ENCODE measurements at places on chromosomes 11 and 22.

DNA sequence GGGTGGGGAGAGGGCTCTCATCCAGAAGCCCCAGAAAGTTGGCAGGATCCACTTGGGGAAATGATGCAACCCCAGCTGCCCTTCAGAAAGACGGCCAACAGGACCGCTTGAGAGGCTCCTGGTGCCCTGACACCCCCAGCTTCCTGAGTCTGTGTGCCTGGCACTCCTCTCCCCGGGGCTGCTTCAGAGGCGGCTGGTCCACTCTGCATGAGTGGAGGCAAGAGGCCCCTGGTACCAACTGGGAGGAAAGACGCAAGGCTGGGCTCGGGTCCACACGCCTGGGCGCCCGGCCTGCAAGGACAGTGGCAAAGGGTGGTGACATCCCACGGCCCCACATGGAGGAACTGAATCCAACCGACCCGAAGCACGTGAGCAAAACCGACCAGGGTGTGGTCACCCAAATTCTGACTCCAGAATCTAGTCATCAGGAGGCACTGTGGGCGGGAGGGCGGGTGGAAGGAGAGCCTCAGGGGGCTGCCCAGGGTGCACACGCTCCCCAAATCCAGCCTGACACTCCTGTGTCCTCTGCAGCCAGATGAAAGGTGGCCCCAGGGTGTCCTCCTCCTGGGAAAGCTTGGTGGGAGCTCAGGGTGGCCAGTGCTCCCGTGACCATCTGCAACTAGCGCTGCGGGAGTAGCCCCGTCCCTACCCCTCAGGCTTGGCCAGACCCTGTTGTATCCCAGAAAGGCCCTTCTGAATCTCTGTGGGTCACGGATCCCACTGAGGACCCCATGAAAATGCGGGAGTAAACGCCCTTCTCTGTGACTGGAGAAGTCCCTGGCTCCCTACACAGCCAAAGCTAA lies 3.7 kb downstream of the RNH1 start:
- peak; percentile 95 for DNase-seq

GRCh38 chr11:97815667-97816066 lies 1205.1 kb upstream of the CNTN5 start:
- no peak for DNase-seq

- no peak for DNase-seq
Measured at GRCh38 chr11:1039481-1040427, 3.2 kb upstream of the MUC6 start.

- no peak for DNase-seq
Measured at GRCh38 chr22:23431337-23432072, 148.6 kb downstream of the IGLL1 start.

- DNase-seq = no peak
Measured at GRCh38 chr11:65552388-65552951, 5.7 kb downstream of the LTBP3 start.

DNA sequence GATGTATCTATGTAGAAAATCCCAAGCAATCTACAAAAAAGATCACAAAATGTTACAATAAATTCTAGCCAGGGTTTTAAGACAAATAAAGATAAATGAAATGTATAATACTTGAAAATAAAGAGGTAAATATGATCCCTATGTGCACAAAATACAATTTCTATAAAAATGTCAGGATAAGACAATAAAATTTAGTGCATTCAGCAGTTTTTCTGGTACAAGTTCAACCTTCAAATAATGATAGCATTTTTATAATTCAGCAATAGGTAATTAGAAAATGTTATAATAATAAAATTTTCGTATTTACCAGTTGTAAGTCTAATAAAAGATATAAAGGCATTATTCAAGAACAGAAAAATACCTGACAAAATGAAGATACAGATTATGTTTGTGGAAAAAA lies 726.8 kb upstream of the FAT3 start:
- DNase-seq = no peak

DNA sequence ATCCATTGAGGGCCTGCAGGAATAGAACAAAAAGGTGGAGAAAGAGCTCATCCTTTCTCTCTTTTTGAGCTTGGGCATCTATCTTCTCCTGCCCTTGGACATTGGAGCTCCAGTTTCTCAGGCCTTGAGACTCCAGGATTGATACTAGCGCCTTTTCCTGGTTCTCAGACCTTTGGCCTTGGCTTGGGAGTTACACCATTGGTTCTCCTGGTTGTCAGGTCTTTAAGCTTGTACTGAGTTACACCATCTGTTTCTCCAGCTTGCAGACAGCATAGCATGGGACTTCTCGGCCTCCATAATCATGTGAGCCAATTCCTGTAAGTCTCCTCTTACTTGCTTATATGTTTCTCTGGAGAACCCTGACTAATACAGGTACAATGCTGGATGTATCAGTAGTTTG lies 72.6 kb downstream of the GRK3 start:
- no peak for DNase-seq

DNA sequence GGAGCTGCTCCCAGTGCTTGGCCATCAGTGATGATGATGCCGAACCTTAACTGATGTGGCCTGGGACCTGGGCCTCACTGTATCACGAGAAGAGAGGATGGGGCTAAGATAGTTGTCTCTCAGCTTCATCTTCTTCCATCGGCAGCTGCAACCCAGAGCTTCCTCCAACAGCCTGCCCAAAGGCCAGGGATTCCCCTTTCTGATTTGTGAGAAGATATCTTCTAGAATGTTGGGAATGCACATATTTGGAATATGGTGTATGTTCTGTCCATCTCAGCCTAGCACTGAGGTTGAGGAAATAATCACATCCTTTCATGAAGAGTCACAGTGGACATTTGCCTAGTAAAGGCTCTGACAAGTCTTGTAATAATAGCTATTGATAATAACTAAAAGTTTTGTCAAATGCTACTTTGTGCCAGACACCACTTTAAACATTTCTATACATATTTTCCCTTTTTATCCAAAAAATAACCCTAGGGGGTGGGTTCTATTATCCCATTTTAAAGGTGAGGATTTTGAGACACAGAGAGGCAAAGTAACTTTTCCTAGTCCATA lies 73.1 kb downstream of the COMMD9 start:
- DNase-seq = no peak

GRCh38 chr22:38317122-38317994 lies at the start of gene CSNK1E:
CSNK1E (minus strand) TSS chr22:38317433; CDS start chr22:38314157, 3,276 bp downstream.
- DNase-seq = peak; percentile 27

- DNase-seq = no peak
Measured at GRCh38 chr11:69694781-69695180, 9.0 kb downstream of the FGF19 start.

DNA sequence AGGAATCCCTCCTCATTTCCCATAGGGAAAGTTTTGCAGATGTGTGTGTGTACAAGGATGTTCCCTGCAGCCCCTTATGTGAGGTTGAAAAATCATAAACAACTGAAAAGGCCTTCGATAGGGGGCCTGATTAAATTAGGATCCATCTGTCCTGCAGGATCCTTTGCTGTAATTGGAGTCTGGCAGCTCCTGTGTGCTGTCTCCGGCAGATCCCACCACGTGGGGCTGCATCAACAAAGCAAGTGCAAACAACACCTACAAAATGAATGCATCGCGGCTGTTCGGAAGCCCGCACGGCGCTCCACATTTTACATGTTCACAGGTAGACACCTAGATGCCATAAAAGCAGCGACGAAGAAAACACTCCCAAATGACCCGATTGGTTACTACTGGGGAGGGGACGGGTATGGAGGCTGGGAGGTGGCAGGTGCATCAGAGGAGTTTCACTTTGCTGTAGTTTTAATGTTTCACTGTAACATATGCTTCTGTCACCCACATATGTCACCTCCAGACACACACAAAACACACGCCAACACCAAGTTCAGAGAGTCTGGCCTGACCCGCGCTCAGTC lies 52.2 kb downstream of the NFAM1 start:
- no peak for DNase-seq

All from MV-4-11 (cell line).